ENCODE measurements at places on chromosomes 11 and 22. TPM values are rescaled to one million over a fixed set of nuclear protein-coding genes. Genes with fewer than 3 reads are reported as not detected.

ARHGAP20 gene
- 0.28 TPM for total RNA-seq

GUCY1A2 gene
- total RNA-seq: not detected

MS4A15 gene
- total RNA-seq: not detected

CARS1 gene
- 101 TPM for total RNA-seq

CTSC gene
- total RNA-seq: 80.9 TPM

BDNF gene
- not detected for total RNA-seq

YPEL4 gene
- 0.56 TPM for total RNA-seq

SLN gene
- not detected for total RNA-seq

POU2AF3 gene
- total RNA-seq: not detected

GRCh38 chr22:20495861-20496681 lies 476 bp upstream of the KLHL22 start:
- DNase-seq: peak; percentile 98
- peaks cover 2% of the 10 kb centered on the region for H3K36me3 ChIP-seq
- H3K27ac ChIP-seq: peak overlapping the region; percentile 62
- peak overlapping the region; percentile 91 for H3K4me3 ChIP-seq
- peaks cover 30% of the 10 kb centered on the region for H3K4me1 ChIP-seq

- H3K4me1 ChIP-seq: peaks cover 2% of the 10 kb centered on the region
- no peaks in the 10 kb centered on the region for H3K27me3 ChIP-seq
- DNase-seq: no peak
- H3K36me3 ChIP-seq: peaks cover 2% of the 10 kb centered on the region
- H3K4me3 ChIP-seq: no peak overlapping the region
Measured at GRCh38 chr11:112127056-112127455, 36.8 kb downstream of the IL18 start.

DNA sequence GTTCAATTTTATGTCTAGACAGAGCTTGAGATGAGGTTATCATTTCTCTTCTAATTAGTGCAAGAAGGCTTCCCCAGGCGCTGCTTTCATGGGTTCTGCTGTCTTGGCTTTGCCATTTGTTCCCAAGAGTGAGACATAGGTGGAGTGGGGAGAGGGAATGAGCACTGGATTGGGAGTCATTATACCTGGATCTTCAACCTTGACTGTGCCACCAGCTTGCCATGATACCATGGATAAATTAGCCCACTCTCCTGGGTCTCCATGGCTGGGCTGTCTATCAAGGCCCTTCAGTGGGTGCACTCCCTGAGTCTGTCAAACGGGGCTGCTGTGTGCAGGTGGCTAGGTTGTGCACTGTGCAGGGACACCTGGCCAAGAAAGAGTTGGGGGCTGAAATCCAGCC lies 15.6 kb upstream of the NECTIN1 start:
- peaks cover 10% of the 10 kb centered on the region for H3K4me1 ChIP-seq
- H3K27me3 ChIP-seq: peaks cover 33% of the 10 kb centered on the region
- DNase-seq: no peak

DNA sequence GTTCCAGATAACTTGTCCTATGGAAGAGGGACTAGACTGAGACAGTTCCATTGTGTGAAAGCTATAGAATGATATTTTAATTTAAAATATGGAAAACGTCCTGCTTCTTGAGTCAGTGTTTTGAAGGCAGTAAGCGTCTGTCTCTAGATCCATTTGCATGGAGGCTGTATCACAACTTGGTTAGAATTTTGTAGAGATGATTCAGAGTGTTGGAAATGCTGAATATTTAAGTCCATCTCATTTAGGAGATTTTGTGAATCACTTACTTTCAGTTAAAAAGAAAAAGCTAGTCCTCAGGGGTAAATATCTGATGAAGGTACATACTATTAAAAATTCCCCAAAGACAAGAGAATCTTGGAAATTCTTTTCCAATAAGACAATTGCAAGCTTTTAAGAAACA lies 72.7 kb downstream of the FANCF start:
- peaks cover 12% of the 10 kb centered on the region for H3K4me1 ChIP-seq
- no peaks in the 10 kb centered on the region for H3K36me3 ChIP-seq
- H3K27me3 ChIP-seq: peaks cover 24% of the 10 kb centered on the region
- no peak for DNase-seq
- H3K4me3 ChIP-seq: no peak overlapping the region
- H3K27ac ChIP-seq: no peak overlapping the region

DNA sequence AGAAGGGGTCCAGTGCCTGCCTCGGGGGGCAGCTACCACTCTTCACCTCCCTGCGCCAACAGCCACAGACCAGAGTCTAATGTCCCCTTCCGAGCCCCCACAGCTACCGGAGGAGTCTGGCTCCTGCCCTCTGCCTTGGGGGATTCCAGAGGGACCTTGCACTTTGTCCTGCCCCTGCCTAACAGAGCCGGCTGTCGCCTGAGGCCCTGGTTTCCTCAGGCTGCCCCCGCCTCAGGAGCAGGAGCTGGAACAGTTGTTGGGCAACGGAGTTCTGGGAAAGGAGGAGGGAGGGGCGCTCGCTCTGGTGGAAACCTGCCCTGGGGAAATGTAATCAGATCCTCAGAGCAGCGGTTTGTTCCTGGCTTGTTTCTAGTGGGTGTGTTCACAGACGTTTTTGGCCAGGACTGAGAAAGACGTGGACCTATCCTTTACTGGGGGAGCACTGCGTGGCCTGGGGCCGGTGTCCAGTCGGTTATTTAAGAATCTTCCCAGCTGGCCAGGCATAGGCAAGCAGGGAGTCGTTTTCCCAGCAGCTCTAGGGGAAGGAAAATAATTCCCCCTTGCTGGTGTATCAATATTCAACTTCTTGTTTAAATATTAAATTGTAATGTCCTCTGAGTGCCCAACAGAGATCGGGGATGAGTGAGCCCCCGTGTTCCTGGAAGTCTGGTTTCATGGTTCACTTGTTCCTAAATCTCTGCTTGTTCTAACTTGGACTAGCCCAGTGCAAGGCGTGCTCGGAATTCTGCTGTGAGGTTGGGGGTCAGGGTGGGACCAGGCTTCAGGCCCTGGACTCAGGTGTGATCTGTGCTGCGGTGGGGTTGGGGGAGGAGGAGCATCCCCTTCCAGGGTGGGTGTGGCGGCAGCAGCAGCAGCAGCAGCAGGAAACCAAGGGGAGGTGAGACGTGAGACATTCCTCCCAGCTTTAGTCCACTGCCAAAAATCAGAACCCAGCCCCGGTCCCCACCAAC lies 32.1 kb downstream of the A4GALT start:
- no peaks in the 10 kb centered on the region for H3K27me3 ChIP-seq
- no peak overlapping the region for H3K4me3 ChIP-seq
- H3K36me3 ChIP-seq: no peaks in the 10 kb centered on the region
- DNase-seq: no peak
- no peak overlapping the region for H3K27ac ChIP-seq

GRCh38 chr11:130514316-130514715 lies 65.9 kb downstream of the ADAMTS15 start:
- H3K4me1 ChIP-seq: no peaks in the 10 kb centered on the region
- H3K27ac ChIP-seq: no peak overlapping the region
- H3K36me3 ChIP-seq: no peaks in the 10 kb centered on the region
- peaks cover 7% of the 10 kb centered on the region for H3K27me3 ChIP-seq
- no peak for DNase-seq

GRCh38 chr11:4167758-4168157 lies 73.2 kb downstream of the RRM1 start:
- H3K4me3 ChIP-seq: no peak overlapping the region
- no peaks in the 10 kb centered on the region for H3K36me3 ChIP-seq
- no peak for DNase-seq
- peaks cover 3% of the 10 kb centered on the region for H3K4me1 ChIP-seq
- peaks cover 3% of the 10 kb centered on the region for H3K27me3 ChIP-seq

DNA sequence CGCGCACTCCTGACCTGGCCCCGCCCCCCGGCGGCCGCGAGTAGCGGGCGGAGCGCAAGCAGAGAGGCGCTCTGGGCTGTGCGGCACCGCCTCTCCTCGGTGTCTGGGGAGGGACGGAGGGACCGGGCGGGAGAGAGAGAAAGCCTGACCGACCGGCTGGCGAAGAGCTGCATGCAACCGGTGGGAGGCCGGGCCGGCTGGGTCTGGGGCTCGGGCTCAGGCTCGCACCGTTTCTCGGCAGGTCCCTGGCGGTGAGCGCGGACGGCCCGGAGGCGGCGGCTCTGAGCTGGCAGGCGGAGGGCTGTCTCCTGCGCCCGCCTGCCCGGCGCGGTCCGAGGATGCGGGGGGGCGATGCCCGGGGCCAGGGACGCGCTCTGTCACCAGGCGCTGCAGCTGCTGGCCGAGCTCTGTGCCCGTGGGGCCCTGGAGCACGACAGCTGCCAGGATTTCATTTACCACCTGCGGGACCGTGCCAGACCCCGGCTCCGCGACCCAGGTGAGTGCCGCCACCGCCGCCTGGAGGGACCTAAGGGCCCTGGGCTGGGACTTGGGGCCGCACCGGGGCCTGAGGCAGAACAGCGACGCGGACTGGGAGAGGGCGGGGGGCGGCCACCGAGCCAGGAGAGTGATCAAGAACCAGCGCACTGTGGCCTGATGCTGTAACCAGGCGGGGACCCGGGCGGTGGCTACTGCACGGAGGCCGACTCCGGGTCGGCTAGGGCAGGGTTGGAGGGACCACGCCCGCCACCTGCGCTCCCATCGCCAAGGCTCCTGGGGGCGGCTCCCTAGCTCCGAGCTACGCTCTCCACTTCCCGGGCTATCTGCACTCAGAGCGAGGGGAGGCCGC lies at the start of gene SYT9:
Gene SYT9 (plus strand): TSS at position 69 of the 847 bp plus-strand sequence. CDS start 283 bp downstream, at position 352.
- no peak within 1 kb of the TSS for H3K27ac ChIP-seq
- H3K36me3 ChIP-seq: no peaks in the 10 kb centered on the region
- peaks cover 63% of the 10 kb centered on the region for H3K27me3 ChIP-seq
- H3K4me3 ChIP-seq: peak within 1 kb of the TSS; percentile 50
- DNase-seq: peak; percentile 47

DNA sequence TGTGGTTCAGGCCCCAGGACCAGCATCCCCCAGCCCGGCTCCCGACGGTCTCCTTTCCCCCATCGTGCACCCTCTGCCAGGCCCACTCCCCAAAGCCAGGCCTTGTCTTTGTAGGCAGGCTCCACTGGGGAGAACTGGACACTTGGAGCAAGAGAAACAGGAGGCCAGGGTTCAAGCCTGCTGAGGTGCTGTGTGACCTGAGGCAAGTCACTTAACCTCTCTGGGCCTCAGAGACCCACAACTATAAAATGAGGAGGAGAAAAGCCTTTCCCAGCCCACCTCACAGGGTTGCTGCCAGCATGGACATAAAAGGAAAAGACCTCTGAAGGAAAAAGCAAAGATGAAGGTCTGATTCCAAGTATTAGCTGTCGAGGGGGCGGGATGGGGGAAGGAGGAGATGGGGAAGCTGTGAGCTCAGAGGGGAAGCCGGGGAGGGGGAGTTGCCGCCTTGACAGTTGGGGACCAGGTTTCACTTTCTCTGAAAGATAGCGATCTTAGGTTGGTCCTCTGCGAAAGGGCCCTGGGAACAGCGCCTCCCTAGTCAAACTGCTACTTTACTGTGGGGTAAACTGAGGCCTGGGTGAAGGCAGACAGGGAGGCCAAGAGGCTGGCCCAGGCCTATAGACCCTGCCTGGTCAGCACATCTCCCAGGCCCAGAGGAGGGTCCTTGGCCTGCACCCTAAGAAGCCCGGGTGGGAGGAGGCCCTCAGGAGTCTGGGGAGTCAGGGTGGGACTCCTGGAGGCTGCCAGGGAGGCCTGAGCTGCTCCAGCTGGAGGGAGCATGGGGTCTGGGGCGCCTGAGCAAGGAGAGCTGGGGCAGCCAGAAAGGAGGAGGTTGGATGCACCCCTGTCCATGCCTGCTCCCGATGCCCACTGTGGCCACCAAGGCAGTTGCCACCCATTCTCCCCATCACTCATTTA lies 991 bp upstream of the OSM start:
- peak overlapping the region; percentile 95 for H3K4me3 ChIP-seq
- H3K4me1 ChIP-seq: peaks cover 33% of the 10 kb centered on the region
- peak overlapping the region; percentile 99 for H3K27ac ChIP-seq
- peaks cover 46% of the 10 kb centered on the region for H3K36me3 ChIP-seq

DNA sequence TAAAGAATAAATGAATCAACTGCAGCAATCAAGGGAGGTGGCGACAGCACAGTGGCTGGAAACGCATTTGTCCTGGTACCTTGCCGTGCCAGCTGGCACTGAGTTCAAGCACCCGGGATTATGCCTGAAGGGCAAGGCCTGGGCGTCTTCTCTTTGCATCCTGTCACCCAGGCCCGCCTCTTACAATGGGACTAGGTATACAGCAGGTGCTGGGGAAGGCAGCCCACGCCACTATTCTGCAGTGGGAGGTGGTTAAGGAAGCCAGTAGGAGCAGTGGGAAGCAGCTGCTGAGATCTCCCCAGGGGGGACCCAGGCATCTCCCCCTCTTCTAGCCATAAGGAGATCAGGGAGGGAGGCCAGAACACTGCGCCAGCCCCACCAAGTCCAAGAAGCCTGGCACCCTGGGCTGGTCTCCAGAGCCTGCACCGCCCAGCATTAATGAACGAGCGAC lies 15.3 kb upstream of the BAIAP2L2 start:
- no peak for DNase-seq
- no peaks in the 10 kb centered on the region for H3K4me1 ChIP-seq
- H3K27me3 ChIP-seq: no peaks in the 10 kb centered on the region

DNA sequence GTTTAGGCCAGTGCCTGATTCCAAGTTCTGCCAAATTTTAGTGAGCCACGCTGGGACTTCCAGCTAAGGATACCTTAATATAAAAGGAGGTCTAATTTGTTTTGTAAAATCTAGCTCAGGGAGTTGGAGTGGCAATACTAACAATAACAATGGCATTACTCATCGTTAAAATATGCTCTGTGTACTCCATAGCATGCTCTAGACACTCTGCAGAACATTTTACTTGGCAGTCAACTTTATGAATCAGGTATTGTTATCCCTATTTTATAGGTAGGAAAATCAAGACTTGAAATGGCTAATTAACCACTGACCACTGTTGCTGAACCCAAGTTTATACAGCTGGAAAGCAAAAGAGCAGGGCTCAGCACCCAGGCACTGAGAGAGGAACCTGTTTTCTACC lies 485.0 kb upstream of the KIRREL3 start:
- no peak for DNase-seq
